ENCODE measurements at places on chromosomes 6 and 20. TPM values are rescaled to one million over a fixed set of nuclear protein-coding genes. Genes with fewer than 3 reads are reported as not detected.
A peak's percentile ranks its signal among the peaks of the same experiment; 100 is the strongest.

Gene GNAS-AS1
- total RNA-seq, result 2.0 TPM

Gene THEMIS
- 0.09 TPM for total RNA-seq

- DNase-seq, result no peak
These were observed 11.9 kb downstream of the CCDC167 start for GRCh38 chr6:37487591-37488380.

Gene DXO
- total RNA-seq, result 7.7 TPM

GRCh38 chr6:40817369-40817768 lies 221.7 kb downstream of the UNC5CL start:
- no peak for DNase-seq

Gene CRYBG1
- 0.91 TPM for total RNA-seq

Gene CDH26
- total RNA-seq, result 1.2 TPM

Gene RBCK1
- total RNA-seq, result 18.8 TPM

DNA sequence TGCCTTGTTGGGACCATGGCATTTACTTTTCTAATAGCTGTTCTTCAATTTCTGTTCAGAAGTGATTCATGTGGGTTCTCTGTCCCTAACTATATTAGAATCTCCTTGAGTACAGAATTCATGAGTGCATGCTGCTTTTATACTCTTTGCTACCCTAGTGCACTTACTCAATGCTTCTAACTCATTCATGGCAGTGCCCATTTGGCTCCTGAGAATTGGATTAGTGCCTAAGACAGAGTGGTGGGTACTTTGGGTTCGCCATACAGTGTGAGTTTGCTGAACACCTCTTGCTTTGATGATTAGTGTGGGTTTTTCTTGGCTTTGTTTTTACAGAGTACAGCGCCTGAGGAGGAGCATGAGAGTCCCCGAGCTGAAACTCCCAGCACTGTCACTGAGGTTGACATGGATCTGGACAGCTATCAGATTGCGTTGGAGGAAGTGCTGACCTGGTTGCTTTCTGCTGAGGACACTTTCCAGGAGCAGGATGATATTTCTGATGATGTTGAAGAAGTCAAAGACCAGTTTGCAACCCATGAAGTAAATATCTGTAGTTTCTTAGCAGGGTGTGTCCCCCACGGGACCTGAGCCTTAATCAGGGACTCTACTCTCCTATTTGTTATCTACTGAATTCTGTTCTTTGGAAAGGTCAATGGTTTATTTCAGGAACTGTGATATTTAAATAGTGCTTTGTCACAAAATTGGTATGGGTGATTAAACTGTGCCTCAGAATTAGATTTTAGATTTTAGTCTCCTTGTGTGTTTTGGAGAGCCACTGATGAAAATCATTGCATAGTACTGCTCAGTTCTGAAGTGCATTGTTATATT lies 150.7 kb downstream of the UTRN start:
- DNase-seq, result no peak

- no peak for DNase-seq
These were observed at the start of gene FNDC1 for GRCh38 chr6:159169193-159169555. Gene FNDC1 (plus strand): TSS chr6:159169400. CDS start chr6:159169597, 197 bp downstream.

Gene MTHFD1L
- 15.1 TPM for total RNA-seq

Gene REV3L
- total RNA-seq, result 95.2 TPM

Gene ESF1
- 16.8 TPM for total RNA-seq

DNA sequence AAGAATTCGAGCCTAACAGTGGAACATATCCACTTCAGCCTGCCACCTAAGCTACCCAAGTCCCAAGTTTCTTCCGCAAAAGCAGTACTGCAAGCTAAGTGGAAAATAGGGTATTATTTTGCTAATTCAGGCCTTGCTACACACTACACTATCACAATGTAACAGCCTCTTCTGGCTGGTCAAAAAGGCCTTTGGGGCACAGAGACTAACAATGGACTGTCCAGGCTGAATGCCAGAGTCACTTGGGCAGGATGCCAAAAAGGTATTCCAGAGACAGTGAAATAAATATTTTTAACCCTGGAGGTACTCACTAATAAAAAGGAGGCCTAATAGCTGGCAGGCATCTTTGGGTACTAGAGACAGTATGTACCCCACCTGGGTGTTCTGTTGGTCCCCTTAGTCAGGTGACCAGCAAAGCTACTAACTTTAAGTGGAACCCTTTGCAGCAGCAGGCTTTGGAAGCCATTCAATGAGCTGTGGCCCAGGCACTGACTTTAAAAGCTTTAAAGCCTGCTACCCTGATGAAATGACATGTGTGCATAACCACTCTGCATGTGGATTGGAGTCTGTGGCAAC lies 692.1 kb downstream of the HTR1B start:
- DNase-seq, result peak; percentile 2

Gene TP53TG5
- not detected for total RNA-seq

DNA sequence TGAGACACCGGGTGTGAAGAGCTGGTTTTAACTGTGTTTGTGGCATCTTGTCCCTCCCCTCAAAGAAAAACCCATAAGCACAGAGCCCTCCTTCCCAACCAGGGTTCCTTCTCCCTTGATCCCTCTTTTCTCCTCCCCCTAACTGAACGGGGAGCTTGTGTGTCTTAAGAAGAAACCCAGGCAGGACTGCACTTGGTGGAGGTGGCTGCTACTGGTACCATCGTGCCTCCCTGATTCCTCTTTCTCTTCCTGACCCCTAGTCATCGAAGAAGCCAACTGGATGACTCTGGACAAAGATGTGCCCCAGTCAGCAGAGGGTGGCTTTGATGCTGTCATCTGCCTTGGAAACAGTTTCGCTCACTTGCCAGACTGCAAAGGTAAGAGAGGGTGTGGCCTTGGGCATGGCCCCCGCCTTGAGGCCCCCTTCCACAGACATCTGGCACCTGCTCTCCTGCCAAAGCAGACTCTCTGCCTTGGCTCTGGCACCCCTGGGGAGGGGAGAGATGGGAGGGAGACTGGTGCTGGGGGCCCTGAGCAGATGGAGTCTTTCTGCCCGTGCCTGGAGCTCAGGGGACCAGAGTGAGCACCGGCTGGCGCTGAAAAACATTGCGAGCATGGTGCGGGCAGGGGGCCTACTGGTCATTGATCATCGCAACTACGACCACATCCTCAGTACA lies 2.1 kb downstream of the GNMT start:
- no peak for DNase-seq
